Stomach (tissue), 19 donors: ENCODE measurements at places on chromosomes 2 and 18. TPM values are rescaled to one million over a fixed set of nuclear protein-coding genes. Genes with fewer than 3 reads are reported as not detected.

SPC25 gene
- total RNA-seq, result not detected

LYPD1 gene
- total RNA-seq, result not detected

MROH2A gene
- total RNA-seq, result not detected

KIAA2012 gene
- not detected for total RNA-seq

DTNB gene
- total RNA-seq, result 16.5 TPM

SERPINB13 gene
- total RNA-seq, result not detected

SH2D6 gene
- not detected for total RNA-seq

RIT2 gene
- total RNA-seq, result not detected

LRP2 gene
- 0.92 TPM for total RNA-seq

PLGLB2 gene
- total RNA-seq, result not detected

HRH4 gene
- 0.37 TPM for total RNA-seq

MYO3B gene
- not detected for total RNA-seq

TTLL4 gene
- total RNA-seq, result 8.8 TPM

OR6B2 gene
- total RNA-seq, result not detected

VWA3B gene
- total RNA-seq, result 4.9 TPM

DSG1 gene
- total RNA-seq, result not detected

GRCh38 chr2:173254659-173255058 lies 100.0 kb upstream of the CDCA7 start:
- peaks cover 30% of the 10 kb centered on the region for H3K36me3 ChIP-seq
- no peak overlapping the region for H3K27ac ChIP-seq
- no peak overlapping the region for H3K4me3 ChIP-seq
- DNase-seq, result no peak
- H3K4me1 ChIP-seq, result no peaks in the 10 kb centered on the region

- H3K36me3 ChIP-seq, result no peaks in the 10 kb centered on the region
- no peaks in the 10 kb centered on the region for H3K27me3 ChIP-seq
- no peak overlapping the region for H3K4me3 ChIP-seq
- peaks cover 53% of the 10 kb centered on the region for H3K4me1 ChIP-seq
- H3K27ac ChIP-seq, result no peak overlapping the region
Measured at GRCh38 chr2:36407413-36407812, 51.8 kb downstream of the CRIM1 start.

- no peaks in the 10 kb centered on the region for H3K27me3 ChIP-seq
- no peak overlapping the region for H3K27ac ChIP-seq
- no peak overlapping the region for H3K4me3 ChIP-seq
- peaks cover 18% of the 10 kb centered on the region for H3K4me1 ChIP-seq
Measured at GRCh38 chr2:102002228-102002627, 10.5 kb downstream of the IL1R2 start.

DNA sequence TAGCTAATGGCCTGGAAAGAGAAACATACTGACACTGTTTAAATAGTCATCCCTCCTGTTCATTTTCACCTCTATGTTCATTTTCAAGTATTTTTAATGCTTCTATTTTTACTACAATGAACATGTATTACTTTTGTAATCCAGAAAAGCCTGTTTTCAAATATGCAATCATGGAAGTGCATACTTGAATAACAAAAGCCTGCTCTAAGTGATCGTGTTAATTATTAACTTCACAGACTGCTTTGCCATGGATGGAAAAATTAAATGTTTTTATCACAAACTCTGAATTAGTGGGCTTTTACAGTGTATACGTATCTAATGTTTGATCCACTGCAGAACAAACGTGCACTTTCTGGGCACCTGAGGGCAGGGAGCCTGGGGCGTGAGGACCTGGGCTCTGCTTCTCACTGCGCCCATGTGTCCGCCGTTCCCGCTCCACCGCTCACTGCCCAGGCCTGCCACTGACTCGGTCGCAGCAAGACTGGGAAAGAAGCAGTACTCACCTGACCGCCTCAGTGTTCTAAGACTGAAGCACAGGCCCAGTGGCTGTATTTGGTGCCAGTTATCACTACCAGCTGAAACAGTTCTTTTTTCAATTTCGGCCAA lies 80.6 kb downstream of the UXS1 start:
- peaks cover 51% of the 10 kb centered on the region for H3K36me3 ChIP-seq
- no peak overlapping the region for H3K4me3 ChIP-seq
- DNase-seq, result peak; percentile 70
- H3K27me3 ChIP-seq, result no peaks in the 10 kb centered on the region
- H3K4me1 ChIP-seq, result peaks cover 13% of the 10 kb centered on the region

GRCh38 chr2:216698895-216699294 lies 3.5 kb upstream of the IGFBP5 start:
- peaks cover 74% of the 10 kb centered on the region for H3K4me1 ChIP-seq
- H3K36me3 ChIP-seq, result no peaks in the 10 kb centered on the region

DNA sequence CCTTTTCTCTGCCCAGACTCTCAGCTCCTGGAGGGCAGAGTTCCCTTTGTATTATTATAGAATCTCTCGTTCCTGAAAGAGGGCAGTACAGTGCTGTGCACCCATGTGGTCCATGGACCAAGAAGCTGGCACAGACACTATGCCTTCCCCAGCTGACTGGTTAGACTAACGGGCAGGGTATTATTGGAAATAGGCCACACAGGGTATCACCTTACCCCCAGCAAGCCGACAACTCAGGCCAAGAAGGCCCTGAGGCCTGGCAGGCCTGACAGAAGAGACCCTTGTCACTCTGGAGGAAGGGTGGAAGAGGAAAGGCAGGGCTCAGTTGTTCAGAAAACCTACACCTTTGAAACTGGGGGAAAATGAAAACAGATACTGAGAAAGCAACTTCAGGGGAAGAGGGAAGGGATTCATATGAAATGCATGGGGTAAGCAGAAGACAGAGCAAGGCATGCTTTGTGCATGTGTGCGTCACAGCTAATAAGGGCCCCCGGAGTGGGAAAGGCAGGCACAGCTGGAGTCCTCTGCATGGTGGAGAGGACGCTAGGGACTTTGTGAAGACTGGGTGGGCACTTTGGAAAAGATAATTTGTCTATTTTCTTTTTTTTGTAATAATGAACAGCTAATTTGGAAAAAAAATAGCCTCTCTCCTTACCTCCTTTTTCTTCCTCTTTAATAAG lies 476.8 kb upstream of the CELF4 start:
- H3K4me1 ChIP-seq, result no peaks in the 10 kb centered on the region
- H3K4me3 ChIP-seq, result no peak overlapping the region
- H3K27me3 ChIP-seq, result no peaks in the 10 kb centered on the region
- no peak for DNase-seq

DNA sequence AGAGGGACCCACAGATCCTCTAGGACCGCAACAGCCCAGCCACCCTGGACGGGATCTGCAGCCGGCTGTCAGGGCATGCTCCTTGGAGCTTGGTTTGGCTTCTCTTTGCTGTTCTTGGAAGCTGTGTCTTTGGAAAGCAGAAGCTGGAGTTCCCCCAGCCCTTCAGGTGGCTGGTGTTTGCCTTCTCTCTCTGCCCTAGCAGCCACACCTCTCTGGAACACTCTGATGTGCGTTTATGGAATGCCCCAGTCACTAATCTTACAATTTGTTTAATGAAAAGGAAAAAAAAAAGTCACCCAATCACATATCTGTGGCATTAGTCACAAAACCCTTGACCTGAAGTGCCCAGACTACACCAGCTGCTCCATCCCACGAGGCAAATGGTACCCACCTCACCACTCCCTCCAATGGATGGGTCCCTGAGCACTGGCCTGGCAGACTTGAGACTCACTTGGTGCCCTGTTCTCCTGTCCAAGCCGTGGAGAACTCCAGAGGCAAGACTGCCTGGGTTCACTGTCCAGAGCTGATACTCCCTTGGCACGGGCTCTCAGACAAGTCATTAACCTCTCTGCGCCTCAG lies 70.2 kb upstream of the DAPL1 start:
- DNase-seq, result peak; percentile 77
- H3K27me3 ChIP-seq, result no peaks in the 10 kb centered on the region
- H3K27ac ChIP-seq, result peak overlapping the region; percentile 75
- H3K4me1 ChIP-seq, result peaks cover 34% of the 10 kb centered on the region
- no peak overlapping the region for H3K4me3 ChIP-seq

- no peaks in the 10 kb centered on the region for H3K27me3 ChIP-seq
- no peak overlapping the region for H3K4me3 ChIP-seq
- no peak overlapping the region for H3K27ac ChIP-seq
Measured at GRCh38 chr2:192124571-192124970, 70.2 kb downstream of the TMEFF2 start.

GRCh38 chr18:57466745-57467409 lies 31.7 kb downstream of the ONECUT2 start:
- peaks cover 10% of the 10 kb centered on the region for H3K4me1 ChIP-seq
- H3K27me3 ChIP-seq, result no peaks in the 10 kb centered on the region
- no peaks in the 10 kb centered on the region for H3K36me3 ChIP-seq
- no peak overlapping the region for H3K4me3 ChIP-seq
- DNase-seq, result peak; percentile 26

GRCh38 chr2:105712166-105712915 lies 32.4 kb upstream of the NCK2 start:
- H3K4me1 ChIP-seq, result peaks cover 9% of the 10 kb centered on the region
- H3K27me3 ChIP-seq, result no peaks in the 10 kb centered on the region
- no peaks in the 10 kb centered on the region for H3K36me3 ChIP-seq
- H3K4me3 ChIP-seq, result no peak overlapping the region
- no peak overlapping the region for H3K27ac ChIP-seq
- DNase-seq, result no peak
